ENCODE measurements at places on chromosomes 4 and X.

- DNase-seq: no peak
Observed at GRCh38 chr4:127400276-127400675, 232.5 kb upstream of the INTU start.

DNA sequence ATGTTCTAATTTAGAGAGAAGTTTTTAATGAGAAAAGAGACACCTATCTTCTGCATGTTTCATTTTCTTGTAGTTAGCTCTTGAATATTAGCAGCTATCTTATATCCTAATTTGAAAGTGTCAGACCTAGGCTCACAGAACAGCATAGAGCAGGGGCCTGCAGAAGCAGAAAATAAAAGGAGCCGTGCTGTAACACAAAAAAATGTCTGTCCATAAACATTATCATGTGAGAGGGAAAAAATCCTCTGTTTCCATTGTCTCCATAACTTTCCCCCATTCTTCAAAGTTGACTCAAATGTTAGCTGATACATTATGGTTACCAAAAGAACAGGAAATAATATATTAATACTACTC lies 329.2 kb upstream of the EPHA5 start:
- no peak for DNase-seq

GRCh38 chr4:38647101-38647819 lies 16.7 kb upstream of the KLF3 start:
- DNase-seq: no peak

DNA sequence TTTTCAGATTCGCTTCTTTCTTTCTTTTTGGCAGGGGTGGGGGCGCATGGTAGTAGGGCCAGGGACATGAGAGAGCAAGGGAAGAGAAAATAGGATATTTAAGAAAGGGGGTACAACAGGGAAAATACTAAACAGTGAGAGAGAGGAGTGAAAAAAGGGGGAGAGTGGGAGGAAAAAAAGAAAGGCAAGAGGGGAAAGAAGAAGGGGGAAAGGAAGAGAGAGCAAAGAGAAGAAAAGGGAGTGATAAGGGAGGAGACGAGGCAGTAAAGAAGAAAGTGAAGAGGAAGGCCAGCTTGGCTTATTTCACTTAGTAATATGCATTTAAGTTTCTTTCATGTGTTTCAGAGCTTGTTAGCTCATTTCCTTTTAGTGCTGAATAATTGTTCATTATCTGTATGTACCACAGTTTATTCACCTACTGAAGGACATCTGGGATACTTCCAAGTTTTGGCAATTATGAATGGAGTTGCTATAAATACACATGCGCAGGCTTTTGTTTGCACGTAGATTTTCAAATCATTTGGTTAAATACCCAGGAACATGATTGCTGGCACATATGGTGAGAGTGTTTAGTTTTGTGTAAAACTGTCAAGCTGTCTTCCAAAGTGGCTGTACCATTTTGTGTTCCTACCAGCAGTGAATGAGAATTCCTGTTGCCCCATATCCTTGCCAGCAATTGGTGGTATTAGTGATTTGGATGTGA lies 37.3 kb downstream of the CASP6 start:
- no peak for DNase-seq

DNA sequence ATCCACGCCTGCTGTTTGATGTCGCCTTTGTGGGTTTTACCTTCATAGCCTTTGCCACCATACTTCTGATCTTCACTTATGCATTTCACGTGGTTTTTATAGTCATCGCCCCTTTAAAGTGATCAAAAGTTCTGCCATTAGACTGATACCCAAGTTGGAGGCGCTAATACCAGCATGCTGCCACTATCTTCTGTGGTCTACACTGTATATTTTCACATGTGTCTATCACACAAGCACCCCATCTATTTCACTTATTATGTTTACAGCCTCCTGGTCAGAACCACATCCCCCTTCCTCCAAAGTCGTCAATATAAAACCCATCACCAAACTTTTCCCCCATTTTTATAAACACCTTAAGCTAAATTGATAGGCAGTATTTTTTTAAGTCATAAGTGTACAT lies 8.2 kb downstream of the LYAR start:
- no peak for DNase-seq

- DNase-seq: no peak
Observed at GRCh38 chrX:20352504-20352903, 85.8 kb upstream of the RPS6KA3 start.

DNA sequence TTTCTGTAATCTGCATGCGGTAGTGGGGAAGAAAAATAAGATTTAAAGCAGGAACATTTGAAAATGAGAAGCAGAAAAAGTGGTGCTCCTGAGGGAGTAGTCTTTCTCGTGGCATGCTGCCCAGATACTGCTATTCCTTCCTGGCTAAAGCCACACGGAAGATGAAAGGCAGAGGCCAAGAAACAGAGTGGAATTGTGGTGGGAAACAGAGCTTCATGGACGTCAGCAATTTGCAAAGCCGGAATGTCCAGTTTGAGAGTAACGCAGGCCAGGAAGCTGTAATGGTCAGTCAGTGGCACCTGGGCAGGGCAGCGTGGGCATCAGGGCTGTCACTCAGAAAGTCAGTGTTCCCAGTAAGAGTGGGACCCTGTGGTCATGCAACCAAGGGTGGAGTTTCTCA lies 63.7 kb upstream of the FMR1 start:
- DNase-seq: no peak

DNA sequence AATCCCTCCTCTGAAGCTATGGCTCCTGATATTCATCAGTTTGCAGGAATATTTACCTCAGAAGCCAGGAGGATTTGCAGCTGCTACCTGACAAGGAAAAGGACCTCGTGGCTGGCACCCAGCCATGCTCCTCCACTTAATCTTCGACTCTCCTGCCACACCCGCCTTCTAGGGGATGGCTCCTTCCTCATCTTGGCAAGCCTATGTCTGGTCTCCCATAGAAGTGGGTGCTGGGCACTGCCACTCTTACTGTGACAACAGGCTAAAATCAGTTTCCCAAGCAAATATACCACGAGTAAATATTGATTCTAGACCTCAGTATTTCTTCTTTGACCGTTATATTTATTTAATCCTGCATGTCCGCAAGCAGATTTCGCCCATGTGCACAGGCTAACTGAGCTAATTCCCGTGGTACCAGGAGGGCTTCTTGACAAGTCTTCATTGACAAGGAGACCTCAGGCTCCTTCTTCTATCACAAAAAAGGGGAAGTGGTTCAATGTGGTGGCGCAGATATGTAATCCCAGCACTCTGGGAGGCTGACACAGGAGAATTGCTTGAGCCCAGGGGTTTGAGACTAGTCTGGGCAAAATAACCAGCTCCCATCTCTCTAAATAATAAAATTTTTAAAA lies 52.6 kb upstream of the DCTD start:
- DNase-seq: no peak

DNA sequence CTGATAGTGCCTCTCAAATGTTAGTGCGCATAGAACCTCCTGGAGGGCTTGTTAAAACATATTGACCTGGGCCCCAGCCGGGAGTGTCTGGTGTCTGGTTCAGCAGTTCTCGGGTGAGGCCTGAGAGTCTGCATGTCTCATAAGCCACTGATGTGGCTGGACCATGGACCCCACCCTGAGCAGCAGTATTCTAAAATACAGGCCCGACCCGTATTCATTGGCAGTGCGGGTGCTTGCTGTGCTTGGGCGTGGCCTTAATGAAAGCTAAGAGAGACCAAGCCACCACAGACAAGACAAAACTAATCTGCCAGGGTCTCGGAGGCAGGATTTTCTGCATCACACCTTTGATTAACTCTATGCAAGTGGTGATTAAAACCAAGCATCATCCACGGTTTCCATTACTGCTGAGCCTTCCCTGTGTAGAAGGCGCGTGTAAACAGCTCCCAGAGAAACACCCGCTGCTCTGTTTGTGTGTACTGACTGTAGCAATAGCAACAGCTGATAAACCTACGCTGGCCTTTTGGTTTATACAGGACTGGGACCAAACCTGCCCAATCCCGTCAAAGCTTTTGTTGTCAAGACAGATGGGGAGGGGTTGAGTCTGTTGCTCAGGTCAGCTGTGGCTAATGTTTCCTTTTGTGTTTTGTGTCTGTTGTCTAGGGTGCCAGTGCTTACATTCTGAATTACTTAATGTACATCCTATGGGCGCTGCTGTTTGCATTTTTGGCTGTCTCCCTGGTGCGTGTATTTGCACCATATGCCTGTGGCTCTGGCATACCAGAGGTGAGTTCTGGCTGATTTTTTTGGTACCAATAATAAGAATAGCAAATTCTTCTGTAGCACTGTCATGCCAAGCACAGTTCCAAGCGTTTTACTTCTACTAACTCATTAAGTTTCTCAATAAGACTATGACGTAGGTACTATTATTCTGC lies 40.8 kb downstream of the CLCN4 start:
- no peak for DNase-seq

All from memory B cell (primary cell).